LHCN-M2 (cell line): ENCODE measurements at places on chromosomes 5 and 9. TPM values are rescaled to one million over a fixed set of nuclear protein-coding genes. Genes with fewer than 3 reads are reported as not detected.

DNA sequence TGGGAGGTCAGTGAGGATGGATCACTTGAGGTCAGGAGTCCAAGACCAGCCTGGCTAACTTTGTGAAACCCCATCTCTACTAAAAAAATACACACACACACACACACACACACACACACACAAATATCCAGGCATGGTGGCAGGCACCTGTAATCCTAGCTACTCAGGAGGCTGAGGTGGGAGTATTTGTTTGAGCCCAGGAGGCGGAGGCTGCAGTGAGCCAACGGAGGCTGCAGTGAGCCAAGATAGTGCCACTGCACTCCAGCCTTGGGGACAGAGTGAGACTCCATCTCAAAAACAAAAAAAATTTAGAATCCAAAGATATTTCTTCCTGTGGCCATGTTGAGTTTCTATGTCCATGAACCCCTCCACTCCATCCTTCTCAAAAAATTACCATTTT is 21.5 kb upstream of the CDC23 start:
- no peak for DNase-seq

DNA sequence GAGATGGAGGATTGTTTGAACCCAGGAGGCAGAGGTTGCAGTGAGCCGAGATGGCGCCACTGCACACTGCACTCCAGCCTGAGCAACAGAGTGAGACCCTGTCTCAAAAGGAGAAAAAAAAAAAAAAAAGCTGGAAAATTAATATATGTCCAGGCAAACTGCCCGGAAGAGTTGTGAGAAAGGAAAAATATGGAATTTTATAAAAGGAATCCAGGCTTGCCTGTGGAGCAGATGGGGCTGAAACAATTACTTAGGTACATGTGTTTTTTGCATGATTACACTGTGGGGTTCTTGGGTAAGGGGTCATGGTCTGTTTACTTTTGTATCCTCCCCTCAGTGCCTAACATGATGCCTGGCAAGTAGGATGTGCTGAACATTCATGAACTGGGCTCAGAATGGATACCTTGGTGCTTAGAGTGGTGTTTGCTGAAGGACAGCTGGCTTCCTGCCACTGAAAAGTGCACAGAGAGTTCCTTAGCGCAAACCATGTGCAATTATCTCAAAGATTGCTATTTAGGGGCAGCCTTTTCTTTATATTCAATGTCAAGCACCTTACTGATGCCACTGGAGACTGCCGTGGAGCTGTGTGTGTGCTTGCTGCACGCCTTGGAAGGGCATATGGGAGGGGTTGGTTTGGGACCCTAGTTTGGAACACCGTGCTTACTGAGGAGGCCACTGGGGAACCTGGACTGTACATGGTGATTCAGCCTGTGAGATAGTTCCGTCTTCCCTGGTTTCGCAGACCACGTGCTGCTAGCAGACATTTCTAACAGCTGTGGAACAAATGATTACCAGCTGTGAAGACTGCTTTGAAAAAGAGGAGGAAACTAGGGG is 78.4 kb downstream of the MAP1B start:
- DNase-seq, result peak; percentile 41

Gene BTNL3
- total RNA-seq, result not detected in 2 replicates

Gene NR4A3
- 0.06 and 0.19 TPM in 2 replicates for total RNA-seq

- DNase-seq, result peak; percentile 81
Measured at GRCh38 chr5:54985301-54986268, at the start of gene ESM1. Gene ESM1 (minus strand): TSS chr5:54985593. CDS start chr5:54985517, 76 bp downstream.

GRCh38 chr9:130847306-130848217 is 12.5 kb downstream of the ABL1 start:
- peak; percentile 99 for DNase-seq

DNA sequence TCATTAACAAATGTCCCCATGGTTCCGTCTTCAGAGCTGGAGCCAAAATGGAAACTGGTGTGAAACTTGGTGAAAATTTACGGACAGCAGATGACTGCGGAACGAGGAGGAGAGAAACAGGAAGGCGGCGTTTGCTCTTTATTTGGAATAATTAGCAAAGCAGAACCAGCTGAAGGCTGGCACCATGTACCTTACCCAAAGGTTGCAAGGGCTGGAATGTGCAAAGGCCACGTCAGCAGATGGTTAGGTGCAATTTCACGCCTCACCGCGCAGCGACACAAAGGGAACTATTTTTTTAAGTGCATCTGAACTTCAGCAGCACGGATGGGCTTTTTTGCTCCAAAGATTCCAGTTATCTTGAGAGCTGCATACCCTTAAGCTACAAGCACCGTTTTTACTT is 127.4 kb downstream of the COL23A1 start:
- no peak for DNase-seq

GRCh38 chr5:15446552-15446951 is 53.4 kb upstream of the FBXL7 start:
- no peak for DNase-seq

DNA sequence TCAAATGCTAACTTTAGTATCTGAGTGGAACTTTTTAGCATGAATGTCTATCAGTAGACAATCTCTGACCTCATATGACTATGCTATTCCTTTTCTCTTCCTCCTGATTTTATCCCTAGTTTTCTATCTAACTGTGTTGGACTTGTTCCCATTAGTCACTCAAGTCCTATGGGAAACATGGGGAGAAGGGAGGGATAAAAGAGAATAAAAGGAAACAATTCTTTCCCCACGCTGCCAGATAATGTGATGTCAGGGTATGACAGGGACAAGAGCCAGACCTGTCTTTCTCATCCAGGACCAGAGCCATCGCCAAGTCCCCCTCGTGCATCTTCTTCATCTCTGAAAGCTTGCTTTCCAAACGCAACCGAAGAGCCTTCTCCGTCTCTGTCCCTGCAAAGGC is 43.9 kb downstream of the CDK5RAP2 start:
- no peak for DNase-seq

DNA sequence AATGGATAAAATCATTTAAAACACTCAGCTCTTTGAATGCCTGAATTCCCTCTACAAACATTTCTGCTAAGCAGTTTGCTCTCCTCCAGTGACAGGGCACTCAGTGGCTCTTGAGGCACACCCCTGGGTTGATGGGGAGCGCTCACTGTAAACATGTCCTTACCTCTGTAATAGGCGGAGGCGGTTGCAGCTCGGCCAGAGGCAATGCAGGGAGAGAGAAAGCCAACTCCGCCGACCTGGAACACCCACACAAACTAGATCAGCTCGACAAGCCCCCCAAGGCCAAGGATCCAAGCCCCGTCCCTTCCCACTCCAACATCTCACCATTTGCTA is 329 bp downstream of the CDC23 start:
- DNase-seq, result no peak

Gene PRRX2
- not detected in 2 replicates for total RNA-seq

Gene ALDOB
- total RNA-seq, result not detected in 2 replicates

Gene ADAMTS6
- 28.7 and 30.8 TPM in 2 replicates for total RNA-seq

DNA sequence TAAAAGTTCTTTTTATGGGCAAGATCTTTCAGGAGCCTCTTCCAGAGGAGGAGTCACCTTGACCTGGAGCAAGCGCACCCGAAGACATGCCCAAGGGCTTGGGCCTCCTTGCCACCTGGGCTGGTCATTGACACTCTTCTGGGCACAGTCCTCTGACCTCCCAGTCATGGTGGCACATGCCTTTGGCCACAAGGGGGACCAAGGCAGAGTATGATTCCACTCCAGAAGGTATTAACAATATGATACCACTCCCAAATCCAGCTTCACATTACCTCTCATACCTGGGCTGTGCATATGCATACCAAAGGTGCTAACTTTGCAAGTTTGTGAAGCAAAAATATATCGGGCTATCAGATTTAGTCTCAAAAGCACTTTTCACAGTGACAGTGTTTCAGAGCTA is 84.6 kb downstream of the MAST4 start:
- DNase-seq, result no peak

- no peak for DNase-seq
Measured at GRCh38 chr5:154410786-154411185, 35.0 kb upstream of the SAP30L start.

DNA sequence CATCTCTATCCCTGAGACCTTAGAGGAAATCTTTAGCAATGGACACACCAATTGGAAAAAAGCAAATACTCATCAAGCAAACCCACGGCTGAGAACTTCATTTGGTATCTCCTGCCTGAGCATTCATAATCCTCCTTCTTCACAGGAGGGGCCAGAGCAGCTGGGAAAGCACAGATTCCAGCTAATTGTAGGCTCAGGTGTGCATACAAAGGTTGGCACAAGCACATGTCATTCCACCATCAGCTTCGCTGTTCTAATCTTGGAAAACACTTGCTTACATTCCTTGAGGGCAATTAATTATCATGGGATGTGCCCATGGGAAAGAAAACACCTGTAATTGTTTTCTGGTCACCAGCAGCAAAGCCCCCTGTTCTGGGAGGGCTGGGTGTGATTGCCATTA is 376.6 kb downstream of the SPOCK1 start:
- DNase-seq, result no peak

DNA sequence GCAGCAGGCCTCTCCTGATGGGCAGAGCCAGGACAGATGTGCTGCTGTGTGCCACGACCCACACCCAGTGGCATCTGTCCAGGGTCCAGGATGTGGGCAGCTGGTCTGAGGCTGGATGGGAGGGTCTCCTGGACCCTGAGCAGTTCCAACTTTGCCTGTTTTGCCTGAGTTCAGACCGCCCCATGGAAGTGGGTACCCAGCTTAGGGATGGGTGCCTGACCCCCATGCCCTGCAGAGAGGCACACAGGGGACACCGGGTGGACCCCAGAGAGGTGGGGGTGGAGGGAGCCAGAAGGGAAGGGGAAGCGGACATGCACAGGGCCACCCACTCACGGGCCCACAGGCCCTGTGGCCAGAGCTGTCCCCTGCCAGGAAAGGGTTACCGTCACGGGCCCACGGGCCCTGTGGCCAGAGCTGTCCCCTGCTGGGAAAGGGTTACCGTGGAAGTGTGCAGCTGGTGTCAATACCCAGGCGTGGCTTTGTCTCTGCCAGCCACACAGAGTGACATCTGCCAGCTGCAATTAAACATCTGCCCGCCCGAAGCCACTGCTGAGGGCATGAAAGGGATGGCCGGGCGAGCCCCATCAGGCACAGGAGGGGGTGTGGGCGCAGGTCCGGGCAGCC is 50.0 kb downstream of the NACC2 start:
- DNase-seq, result no peak

Gene AQP7
- total RNA-seq, result not detected in 2 replicates

Gene PKN3
- total RNA-seq, result 4.2 and 4.4 TPM in 2 replicates

DNA sequence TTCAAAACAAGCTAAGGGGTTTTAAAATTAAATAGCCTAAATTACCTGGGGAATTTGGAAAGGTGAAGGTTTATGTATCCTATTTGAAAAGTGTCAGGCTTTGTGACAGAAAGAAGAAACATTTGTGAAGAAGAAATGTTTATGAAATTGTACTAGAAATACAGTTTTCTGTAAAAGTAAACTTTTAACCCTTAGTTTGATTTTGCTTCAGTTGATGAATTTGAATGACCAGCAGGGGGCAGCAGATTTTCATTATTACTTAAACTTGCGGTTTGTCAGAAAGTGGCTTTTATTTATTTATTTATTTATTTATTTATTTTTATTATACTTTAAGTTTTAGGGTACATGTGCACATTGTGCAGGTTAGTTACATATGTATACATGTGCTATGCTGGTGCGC is 58.1 kb downstream of the NNT start:
- peak; percentile 58 for DNase-seq

Gene SLC38A9
- 13.5 and 20.9 TPM in 2 replicates for total RNA-seq

DNA sequence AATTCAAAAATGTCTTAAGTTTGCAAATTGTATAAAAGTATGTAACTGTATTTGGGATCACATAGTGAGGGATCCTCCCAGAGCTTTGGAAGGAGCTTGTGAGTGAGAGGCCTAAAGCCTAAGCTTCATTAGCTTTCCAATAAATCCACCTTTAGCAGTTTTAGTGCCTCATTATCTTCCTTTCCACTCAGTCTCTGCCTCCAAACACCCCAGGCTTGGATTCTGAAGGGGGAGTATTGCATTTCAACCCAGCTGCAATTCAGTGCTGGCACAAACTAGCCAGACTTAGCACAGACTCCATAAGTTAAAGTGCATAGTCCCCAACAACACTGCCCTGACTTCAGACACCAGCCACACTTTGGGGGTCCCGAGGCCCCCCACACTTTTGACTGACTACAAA is 113.5 kb downstream of the SMARCA2 start:
- no peak for DNase-seq

Gene FBXW11
- total RNA-seq, result 69.2 and 78.4 TPM in 2 replicates
